ENCODE measurements at places on chromosomes 3 and 15. TPM values are rescaled to one million over a fixed set of nuclear protein-coding genes. Genes with fewer than 3 reads are reported as not detected.

ALDH1L1 gene
- total RNA-seq: 27.3 TPM

NME9 gene
- 5.0 TPM for total RNA-seq

APOD gene
- total RNA-seq: 924 TPM

AP3B2 gene
- 1.9 TPM for total RNA-seq

FILIP1L gene
- total RNA-seq: 48.5 TPM

OR5K2 gene
- not detected for total RNA-seq

NANOGP8 gene
- 2.8 TPM for total RNA-seq

DNA sequence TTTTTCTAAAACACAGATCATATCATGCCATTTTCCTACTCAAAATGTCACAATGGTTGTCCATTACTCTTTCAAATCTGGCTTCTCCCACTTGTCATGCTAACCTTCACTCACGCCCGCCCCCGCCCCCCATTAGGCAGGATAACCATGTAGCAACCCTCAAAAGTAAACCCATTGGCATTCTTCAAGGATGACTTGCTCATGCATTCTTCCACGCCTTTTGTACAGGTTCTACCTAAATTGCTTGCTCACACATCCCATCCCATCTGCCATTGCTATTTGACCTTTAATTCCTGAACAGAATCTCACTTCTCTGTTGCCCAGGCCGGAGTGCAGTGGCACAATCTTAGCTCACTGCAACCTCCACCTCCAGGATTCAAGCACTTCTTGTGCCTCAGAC is 389.3 kb downstream of the MCTP2 start:
- no peak for DNase-seq

DNA sequence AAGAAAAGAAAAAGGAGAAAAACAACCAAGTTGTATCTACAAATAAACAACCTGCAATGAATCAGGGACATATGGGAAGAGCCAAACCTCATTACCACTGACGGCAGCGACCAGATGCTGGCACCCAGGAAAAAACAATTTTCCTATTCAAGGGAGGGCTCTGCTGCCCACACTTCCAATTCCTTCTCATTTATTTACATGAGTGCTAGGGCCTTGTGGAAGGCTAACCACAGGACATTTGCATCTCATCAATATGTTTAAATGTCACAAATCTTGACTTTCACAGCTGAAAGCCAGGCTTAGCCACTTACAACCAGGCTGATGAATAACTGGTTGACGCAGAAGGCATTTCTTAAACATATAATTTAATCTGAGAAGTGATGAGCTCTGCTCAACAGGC is 36.0 kb downstream of the RFTN1 start:
- no peak for DNase-seq

DNA sequence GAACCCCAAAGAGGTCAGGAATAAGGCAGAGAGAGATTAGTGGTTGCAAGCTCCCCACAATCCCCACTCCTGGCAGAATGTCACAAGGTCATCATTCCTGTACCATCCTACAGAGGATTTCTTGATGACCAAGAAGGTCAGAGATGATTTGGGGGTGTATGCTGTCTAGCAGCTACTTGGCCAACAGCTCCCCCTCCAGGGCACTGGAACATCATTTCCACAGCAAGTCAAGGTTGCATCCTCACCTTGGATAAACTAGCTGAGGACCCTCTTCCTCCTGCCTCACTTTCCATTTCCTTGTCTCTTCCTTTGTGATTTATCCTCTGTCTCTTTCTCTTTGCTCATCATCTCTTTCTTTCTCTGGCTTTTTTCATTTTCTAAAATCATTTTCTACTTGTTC is 106.3 kb downstream of the PROS1 start:
- DNase-seq: no peak

DNA sequence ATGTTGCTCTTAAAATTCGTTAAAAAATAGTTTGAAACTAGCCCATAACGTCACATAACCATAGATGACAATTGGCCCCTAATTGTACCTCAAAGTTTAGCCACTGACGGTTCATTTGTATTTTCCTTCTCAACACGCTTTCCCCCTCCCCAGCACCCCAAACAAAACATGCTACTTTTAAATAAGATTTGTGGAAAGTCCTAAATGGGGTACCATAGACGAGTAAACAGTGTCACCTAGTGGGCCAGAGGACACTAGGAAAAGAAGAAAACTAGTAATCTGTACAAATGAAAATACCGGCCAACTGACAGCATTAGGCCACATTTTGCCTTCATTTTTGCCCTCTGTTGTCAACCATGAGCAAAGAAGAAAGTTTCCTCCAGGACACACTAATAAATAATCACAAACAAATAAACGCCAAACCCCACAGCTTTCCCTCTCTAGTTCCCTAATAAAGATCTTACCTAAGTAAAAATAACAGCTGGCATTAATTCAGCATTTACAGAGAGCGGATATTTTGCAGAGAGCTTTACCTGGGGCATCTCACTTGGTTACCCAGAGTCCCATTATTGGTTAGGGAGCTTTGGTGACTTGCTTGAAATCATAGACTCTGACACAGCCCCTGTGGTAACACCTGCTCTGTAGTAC is 175.1 kb upstream of the ATP11B start:
- DNase-seq: no peak

DNA sequence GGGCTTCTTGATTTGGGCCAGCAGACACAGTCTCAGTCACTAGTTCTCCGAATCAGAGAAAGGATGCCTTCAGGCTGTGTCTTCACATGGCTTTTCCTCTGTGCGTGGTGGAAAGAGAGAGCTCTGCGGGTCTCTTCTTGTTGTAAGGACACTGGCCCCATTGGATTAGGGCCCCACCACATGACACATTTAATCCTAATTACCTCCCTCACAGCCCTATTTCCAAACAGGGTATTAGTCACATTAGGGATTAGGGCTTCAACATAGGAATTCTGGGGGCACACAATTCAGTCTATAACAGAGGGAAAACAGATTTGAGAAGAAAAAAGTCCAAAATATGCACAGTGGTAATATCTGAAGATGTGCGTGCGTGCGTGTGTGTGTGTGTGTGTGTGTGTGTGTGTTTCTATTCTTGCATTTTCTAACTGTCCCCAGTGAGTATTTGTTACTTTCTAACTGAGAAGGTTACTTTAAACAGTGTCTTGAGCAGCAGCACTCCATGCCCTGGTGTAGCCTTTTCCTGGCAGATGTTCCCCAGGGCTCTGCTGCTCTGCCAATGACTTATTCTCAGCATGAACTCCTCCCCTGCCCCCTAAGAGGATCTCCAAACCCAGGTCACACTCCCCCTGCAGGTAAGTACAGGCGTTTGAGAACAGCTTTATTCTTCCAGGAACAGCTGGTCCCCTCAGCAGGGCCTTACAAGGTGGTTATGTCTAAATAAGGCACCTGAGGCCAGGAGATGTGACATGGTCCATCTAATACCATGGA is 72.9 kb downstream of the RPL39L start:
- DNase-seq: no peak

GRCh38 chr3:81477740-81478139 is 283.7 kb downstream of the GBE1 start:
- no peak for DNase-seq

DNA sequence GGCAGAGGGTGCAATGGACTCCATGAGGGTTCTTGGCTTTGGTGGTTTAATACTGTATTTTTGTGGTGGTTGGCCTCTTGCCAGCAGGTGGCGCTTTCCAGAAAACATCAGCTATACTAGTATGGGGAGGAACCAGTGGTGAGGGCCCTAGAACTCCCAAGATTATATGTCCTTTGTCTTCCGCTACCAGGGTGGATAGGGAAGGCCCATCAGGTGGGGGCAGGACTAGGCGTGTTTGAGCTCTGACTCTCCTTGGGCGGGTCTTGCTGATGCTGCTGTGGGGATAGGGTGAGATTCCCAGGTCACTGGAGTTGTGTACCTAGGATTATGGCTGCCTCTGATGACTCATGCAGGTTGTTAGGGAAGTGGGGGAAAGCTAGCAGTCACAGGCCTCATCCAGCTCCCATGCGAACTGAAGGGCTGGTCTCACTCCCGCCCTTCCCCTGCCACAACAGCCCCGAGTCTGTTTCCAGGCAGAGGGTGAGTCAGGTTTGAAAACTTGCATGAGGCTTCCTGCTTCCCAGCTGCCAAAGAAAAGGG is 357.7 kb downstream of the OTOL1 start:
- DNase-seq: no peak

DNA sequence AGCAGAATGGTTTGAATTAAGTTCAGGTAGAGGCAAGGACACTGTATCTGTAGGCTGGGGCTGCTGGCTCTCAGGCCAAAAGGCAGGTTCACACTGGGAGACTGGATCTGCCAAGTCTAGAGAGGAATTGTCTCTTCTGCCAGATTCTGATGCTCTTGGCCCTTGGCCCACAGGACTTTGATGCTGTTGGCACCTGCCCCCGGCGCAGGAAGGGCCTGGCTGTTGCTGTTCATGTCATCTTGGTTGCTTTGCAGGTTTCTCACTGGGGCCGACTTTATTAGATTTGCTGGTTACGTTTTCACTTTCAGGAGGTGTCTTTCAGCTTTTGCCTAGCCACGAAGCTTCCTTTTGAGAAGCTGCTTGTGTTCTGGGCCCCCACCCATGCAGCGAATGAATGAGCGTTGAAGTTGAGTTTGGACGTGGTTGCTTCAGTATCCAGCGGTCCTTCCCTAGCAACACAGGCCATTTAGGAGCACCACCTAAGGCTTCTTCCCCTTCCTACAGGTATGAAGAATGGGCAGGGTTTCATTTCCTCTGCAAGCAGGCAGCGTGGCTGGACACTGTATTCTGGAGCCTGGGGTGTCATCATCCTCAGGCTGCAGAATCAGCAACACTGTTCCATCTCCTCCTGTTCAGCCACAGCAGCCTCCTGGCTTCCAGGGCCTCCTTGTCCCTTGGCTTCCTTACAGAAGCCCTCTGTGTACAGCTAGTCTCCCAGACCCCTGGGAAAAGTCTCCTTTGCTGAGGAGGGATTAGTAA is 65.6 kb upstream of the PRR23C start:
- no peak for DNase-seq

- DNase-seq: no peak
Observed at GRCh38 chr3:188188911-188189310, 35.0 kb downstream of the LPP start.
